ENCODE measurements at places on chromosomes 3 and 15.

DNA sequence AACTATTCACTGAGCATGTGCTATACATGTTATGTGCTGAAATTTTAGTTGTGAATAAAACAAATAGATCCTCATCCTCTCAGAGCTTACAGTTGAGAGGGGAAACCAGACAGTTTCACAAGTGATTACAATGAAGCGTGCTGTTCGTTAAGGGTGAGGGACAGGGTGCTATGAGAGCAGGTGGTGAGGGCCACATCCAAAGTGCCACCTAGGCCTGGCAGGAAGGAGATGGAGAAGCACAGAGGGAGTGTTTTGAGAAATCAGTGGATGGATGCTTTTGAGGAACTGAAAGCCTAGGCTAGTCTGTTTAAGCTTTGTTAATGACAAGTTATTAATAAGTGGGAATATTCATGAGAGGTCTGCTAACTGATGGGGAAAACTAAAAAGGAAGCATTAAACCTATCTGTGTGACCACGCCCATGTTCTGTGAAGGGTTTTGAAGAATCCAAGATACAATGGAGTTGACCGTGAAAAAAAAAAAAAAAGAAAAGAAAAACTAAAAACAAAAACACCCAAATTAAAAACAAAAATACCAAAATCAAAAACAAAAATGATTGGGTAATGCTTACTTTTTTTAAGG, 7.3 kb downstream of the MCTP2 start:
- DNase-seq, result no peak

GRCh38 chr3:39809995-39810595, 686 bp downstream of the MYRIP start:
- DNase-seq, result no peak

DNA sequence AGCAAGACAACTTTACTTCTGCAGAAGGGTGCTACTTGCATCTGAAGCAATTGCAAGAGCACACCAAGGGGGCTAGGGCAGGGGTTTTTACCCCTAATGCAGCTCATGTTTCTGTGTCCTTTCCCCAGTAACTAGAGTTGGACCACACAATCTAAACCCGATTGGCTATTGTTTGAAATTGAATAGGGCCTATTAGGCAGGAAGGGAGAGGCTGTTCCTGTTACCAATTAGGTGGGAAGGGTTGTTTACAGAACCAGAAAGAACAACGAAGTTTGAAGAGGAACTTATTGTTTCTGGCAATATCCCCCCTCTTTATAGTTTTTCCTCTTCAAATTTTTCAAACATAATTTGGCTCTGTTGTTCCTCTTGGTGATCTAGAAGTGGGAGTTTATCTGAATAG, 85.5 kb downstream of the CHCHD4 start:
- DNase-seq, result no peak

DNA sequence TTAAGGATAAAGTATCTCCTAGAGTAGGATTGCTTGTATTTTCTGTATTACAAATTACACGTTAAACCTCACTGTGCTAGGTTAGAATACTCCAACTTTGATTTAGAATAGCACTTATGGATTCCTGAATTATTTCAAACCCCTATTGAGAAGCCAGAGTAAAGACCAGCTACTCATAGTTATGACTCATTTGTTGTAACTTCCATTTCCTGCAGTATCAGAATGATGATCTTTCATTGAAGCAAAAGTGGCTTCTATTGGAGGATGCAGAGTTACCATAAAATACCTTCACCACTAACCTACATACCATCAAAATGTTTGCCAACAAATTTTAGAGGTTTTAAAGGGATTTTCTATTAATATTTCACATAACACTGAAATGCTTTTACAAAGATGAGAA, 1322.7 kb upstream of the ALCAM start:
- DNase-seq, result no peak

Data from large intestine (tissue), 12 donors.